ENCODE measurements at places on chromosomes 16 and 17.

GRCh38 chr16:71359431-71359830 lies 908 bp downstream of the CALB2 start:
- DNase-seq, result no peak

- peak; percentile 67 for DNase-seq
These were observed 58.0 kb downstream of the CREBBP start for GRCh38 chr16:3822366-3823045.

DNA sequence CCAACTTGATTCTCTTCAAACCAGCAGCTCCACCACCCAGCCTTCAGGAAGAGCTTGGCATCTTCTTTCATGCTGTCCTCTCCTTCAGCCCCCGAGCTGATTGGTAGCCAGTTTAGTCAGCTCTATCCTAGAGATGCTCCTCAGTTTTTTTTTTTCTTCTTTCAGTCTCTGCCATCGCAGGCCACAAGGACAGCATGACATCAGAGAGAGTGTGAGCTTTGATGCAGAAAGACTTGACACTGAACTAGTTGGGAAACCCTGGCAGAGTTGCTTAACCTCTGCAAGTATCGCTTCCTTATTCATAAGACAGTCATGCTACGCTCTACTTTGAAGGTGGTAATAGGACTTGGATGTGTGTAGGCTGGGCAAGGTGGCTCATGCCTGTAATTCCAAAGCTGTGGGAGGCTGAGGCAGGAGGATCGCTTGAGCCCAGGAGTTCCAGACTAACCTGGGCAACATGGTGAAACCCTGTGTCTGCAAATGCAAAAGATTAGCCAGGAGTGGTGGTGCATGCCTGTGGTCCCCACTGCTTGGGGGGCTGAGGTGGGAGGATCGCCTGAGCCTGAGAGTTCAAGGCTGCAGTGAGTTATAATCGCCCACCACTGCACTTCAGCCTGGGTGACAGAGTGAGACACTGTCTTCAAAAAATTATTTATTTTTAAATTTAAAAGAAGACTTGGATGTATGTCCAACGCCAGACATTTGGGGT lies 2.6 kb downstream of the CD300LB start:
- no peak for DNase-seq

- DNase-seq, result no peak
These were observed 146.9 kb upstream of the NOL11 start for GRCh38 chr17:67570797-67571196.

DNA sequence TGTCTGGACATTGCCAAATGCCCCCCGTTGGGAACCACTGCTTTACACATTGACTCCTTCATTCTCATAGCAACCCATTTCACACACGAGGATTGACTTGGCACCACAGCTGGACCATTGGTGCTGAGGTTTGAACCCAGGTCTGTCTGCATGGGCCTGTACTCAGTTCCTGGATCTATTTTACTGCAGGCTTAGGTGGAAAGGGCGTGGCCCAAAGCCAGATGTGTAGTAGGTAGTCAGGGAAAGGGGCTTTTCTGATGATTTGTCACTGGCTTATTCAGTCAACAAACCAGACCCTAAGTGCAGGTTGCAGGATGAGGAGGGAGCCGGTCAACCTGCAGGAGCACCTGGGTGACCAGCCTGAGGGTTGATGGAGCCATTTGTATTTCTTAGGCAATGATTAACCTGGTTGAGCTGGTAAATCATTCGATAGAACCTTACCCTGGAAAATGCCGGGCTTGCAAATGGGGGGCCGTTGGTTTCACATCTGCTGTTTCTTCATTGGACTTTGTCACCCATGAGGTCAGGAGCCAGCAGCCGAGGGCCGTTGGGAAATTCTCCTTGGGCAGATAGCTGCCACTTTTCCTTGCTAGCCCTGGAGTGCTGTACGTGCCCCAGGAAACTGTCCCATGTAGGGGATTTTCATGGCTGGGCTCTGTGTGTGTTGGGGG lies 104.4 kb downstream of the CMIP start:
- DNase-seq, result no peak

DNA sequence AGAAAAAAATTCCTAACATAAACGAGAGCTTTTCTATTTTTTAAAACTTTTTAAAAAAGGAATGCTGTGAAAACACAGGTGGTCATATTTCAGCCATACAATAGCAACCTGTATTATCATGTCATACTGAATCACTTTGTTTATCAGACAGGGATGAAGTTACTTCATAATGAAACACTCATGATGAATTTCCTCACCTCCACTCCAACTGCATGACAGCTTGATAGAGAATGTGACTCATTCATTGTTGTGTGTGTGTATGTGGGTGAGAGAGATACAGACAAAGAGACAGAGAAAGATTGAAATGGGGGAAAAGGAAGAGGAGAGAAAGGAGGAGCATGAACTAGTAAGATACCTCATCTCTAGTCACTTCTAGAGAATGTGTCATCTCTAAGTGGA lies 109.0 kb downstream of the SYCE1L start:
- peak; percentile 60 for DNase-seq

GRCh38 chr17:55434721-55435120 lies 13.1 kb upstream of the MMD start:
- peak; percentile 49 for DNase-seq

DNA sequence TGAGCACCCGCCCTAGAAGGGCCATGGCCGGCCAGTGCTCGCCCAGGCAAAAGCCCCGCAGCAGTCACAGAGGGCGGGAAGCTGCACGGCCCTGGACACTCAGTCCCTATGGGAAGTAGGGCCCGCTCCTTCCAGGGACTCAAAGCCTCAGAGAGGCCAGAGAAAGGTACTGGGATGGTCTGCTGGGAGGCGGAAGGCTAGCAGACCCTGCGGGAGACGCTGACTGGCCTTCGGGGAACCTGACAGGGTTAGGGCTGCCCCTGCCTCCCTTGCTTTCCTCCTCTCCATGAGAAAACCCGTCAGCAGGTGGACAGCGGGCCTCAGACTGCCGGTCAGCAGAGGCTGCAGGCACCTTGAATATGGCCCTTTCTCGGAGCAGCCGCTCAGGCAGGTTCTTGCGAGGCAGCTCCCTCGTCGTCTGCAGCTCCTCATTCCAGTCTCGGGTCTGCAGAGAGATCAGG lies 11.5 kb downstream of the CLUH start:
- DNase-seq, result no peak

Data from cardiac fibroblast (primary cell).